Activated CD4-positive, alpha-beta T cell treated with anti-CD3 and anti-CD28 coated beads, Interleukin-10, Interleukin-2, amounts not matched to agents 100 ng/mL and 50 ng/mL, durations not matched to agents 16 hours and 8 hours (primary cell): ENCODE measurements at places on chromosomes 3 and 15.
A peak's percentile ranks its signal among the peaks of the same experiment; 100 is the strongest.

DNA sequence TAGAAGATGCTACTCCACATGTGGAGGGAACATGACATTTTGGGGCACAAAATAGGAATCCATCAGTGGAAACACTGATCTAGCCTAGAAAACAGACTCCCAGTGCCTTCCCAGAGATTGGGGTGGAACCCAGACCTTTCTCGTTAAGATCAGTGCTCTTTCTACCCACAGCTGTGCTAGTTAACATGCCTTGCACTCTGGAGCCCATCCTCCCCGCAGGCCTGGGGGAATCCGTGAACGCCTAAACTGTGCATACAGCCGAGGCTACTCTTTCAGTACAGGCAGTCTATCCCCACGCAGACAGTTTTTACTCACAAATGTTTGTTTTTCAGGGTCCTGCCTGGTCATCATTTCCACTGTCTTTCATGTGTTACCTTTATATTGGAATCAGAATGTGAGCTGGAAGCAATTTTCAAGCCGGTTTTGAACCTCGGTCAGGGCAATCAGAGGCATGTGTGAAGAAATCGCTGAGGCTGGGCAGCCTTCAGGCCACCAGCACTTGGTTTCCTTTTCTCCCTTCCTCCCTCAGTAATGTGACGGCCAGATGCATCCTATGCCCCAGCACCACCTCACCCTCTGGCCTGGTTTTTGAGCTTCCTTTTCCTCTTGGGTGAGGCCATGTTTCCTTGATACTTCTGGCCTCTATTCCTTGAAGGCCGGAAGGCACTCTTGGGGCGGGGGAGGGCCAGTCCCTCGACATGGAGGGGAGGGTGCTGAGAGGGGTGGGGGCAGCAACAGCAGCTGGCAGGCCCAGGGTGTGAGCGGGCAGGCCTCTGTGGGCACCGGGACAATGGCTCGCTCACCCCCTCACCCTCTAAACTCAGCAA lies 123.6 kb upstream of the GALNT15 start:
- DNase-seq, result no peak

- DNase-seq, result peak; percentile 34
Measured at GRCh38 chr3:13574798-13575451, 26.0 kb downstream of the FBLN2 start.

DNA sequence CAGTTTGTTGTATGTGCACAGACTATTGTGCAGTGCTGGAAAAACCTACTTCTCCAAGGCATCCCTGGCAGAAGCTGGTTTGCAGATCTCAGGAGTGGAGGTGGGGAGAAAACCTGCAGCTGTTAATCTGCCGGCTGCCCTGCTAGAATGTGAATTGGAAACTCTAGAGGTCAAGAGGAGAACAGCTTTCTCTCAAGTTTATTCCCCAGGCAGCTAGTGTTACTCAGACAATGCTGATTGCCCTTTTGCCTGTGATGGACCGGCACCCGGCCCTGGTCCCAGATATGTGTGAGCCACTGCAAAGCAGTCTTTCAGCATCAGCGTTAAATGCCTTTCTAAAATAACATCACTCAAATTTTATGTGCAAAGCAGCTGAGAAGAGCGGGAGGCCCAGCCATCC lies 129.7 kb upstream of the TPM1 start:
- DNase-seq, result no peak

DNA sequence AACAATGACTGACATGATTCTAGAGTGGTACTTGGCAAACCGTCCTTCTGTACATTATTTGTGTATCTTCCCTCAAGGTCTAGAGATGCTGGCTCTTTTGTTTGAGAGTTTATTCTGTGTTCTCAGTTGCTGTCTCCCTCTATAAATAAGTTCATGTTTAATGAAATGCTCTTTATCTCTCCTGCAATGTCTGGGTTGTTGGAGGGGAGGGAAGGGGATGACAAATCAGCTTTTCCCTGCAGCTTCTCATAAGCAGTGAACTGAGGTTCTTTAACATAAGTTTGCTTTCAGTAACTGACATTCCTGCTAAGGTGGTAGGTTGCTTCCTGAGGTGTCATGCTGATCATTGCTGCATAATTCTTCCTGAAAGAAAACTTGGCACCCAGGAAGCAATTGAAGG lies 21.8 kb downstream of the ITPR1 start:
- no peak for DNase-seq
